GM04504 (cell line): ENCODE measurements at places on chromosomes 7 and 10.

- no peak for DNase-seq
Observed at GRCh38 chr10:7667262-7668141, 736 bp upstream of the ITIH5 start.

GRCh38 chr10:93552780-93553179, 13.7 kb upstream of the FFAR4 start:
- DNase-seq, result no peak

DNA sequence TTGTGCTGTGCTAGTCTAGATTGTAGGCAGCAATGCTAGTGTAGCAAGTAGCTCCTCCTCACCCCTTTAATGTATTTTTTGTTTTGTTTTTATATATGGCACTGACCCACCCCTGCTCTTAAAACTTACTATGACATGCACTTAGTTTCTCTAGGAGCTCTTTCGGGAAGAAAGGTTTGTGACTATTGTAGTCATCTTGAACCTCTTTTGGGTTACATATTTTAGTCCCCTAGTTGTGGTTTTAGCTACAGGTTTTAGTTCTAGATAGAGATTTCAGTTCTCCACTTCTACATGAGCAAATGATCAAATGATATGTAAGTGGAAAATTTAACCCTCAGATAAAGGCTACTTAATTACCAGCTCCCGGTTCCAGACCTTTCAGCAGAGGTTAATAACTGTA, 14.9 kb downstream of the MINPP1 start:
- no peak for DNase-seq

DNA sequence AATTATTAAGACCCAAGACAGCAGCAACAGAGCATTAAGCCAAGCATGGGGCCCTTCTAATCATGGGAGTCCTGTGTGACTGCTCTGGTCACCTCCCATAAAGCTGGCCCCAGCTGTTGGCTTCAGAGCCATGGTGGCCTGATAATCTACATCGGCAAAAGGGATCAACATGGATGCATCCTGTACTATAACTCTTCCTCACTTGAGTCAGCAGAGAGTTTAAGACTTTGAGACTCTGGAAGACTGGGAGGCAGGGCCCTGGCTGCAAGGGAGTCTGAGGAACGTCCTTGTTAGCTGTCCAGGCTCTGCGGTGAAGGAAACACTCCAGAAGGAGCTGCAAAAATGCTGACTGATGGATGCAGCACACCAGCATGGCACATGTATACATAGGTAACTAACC, 95.0 kb upstream of the KIAA1217 start:
- DNase-seq, result no peak

GRCh38 chr10:6170638-6171037, 32.1 kb upstream of the PFKFB3 start:
- DNase-seq, result no peak

DNA sequence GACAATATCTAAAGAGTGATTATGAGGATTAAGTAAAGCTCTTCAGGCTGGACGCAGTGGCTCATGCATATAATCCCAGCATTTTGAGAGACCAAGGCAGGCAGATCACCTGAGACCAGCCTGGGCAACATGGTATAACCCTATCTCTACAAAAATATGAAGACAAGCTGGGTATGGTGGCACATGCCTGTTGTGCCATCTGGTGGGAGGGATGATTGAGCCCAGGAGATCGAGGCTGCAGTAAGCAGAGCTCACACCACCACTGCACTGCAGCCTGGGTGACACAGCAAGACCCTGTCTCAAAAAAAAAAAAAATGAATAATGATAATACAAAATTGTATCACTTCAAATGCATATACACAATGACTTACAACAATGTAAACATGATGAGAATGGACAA, 195.6 kb upstream of the AUTS2 start:
- DNase-seq, result no peak

DNA sequence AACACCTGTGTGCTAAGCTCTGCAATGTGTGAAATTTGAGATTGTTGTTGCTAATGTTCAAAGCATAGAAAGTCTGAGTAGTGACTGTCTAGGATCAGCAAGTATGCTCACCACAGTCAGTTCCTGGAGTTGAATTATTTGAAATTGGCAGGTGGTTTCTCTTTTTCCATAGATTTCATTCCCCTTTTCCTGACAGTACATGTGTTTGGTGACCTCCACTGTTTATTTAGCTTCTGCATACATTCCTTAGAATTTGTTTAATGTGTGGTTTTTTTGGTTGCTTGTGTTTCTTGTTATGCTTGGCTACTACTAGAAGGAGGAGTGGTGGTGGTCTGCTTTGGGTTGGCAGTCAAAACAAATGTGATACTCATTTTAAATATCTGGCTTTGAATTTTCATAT, 52.3 kb downstream of the FOXP2 start:
- no peak for DNase-seq

GRCh38 chr7:135929249-135929648, 47.9 kb downstream of the MTPN start:
- no peak for DNase-seq

GRCh38 chr7:16078076-16078952, 343.0 kb downstream of the CRPPA start:
- DNase-seq, result no peak

DNA sequence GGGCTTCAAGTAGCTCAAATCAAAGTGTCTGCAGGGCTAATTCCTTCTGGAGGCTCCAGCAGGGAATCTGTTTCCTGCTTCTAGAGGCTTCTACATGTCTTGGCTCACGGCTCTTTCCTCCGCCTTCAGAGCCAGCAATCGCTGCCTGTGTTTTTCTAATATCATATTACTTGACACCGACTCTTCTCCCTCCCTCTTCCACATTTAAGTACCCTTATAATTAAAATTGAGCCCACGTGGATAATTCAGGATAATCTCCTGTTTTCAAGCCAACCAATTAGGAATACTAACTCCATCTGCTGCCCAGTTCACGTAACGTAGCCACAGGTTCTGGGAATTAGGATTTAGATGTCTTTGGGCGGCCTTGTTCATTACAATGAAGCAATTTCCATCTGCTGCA, 372.2 kb downstream of the DPP6 start:
- DNase-seq, result no peak

DNA sequence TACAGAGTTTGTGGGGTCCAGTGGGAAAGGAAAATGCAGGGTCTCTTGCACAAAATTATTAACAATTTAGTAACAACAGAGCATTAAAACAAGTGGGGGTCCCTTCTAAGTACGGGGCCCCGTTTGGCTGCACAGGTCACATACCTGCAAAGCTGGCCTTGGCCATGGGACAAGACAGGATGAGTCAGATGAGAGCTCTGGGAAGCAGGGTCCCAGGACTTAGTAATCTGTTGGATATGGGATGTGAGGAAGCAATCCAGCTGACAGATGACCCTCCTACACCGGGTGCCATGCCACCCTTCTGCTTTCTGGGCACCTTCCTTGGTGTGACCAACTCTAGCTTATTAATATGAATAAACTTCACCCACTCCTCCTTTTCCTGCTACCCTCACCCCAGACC, 3.2 kb upstream of the DUSP5 start:
- no peak for DNase-seq

GRCh38 chr7:93150200-93150835, 2.1 kb upstream of the SAMD9L start:
- DNase-seq, result no peak

DNA sequence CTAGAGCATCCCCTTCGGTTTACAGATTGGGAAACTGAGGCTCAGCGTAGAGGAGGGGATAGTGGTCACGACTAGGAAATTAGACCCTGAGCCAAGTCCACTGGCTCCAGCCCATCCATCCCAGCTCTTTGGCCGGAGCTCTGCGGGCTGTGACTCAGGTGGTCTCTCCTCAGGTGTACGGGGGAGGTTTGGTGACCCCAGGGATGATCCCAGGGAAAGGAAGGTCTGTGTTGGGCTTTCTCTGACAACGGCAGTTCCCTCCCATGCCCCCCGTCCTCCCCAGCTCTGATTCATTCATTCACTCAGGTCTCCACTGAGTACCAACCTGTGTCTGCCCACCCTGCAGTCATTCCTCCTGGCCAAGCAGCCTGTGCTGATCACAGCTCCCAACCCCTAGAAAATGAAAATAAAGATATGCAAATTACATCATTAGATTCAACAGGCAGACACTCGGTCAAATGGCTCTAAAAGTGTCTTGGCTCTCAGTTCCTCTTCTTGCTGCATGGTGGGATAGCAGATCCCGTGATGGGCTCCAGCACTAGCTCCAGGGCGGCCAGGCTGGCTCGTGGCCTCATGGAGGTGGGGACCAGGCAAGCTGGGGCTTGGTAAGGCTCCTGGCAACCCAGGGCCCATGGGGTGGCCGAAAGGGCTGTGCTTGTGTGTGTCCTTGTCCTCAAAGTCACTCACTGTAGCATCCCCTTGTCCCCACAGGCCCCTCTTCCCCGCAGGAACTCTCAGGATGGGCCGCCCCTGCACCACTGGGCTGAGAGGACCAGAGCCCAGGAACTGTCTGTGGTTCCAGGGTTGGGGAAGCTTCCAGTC, 37.8 kb downstream of the CLRN3 start:
- no peak for DNase-seq

- no peak for DNase-seq
Observed at GRCh38 chr10:123912871-123913270, 21.3 kb upstream of the CPXM2 start.

GRCh38 chr7:131197920-131198615, 129.6 kb upstream of the MKLN1 start:
- DNase-seq, result peak; percentile 68

GRCh38 chr7:50676740-50677637, 105.7 kb downstream of the GRB10 start:
- no peak for DNase-seq

DNA sequence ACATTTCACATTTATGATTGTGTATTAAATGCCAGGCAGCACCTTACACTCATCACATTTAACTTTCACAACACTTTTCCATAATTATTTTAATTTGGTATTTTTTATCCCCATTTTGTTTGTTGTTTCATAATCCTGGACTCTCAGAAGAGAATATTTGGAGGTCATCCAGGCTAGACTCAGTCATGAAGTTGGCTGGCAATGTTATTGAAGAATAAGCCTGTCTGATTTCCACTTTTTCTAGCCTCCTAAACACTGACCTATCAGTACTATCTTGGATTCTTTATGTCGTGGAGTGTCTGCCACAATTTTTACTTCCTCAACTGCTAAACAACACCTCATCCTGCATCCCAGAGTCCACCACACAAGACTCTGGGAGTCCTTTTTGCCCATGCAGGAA, 372.3 kb upstream of the NRP1 start:
- peak; percentile 52 for DNase-seq

DNA sequence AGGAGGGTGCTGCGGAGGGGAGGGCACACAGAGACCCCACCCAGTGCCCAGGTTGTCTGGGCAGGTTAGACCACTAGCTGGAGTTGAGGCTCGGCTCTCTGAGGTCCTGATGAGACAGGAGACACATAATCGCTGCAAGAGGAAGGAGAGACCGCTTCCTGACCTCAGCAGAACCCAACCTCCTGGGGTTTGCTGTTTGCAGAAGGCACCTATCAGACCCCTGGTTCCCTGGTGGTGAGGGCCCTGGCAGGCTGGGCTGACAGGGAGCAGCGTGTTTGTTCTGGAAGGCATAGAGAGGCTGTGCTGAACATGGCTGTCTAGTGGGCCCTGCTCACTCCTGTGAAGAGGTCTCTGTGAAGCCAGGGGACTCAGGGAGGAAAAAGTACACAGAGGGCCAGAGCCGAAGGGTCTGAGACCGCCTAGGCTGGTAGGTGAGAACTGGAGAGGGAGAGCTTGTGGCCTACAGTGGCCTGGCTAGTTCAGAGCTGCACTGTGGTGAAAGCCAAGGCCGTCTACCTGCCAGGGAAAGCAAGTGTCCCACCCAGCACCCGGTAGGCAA, 39.4 kb upstream of the NPFFR1 start:
- DNase-seq, result no peak

DNA sequence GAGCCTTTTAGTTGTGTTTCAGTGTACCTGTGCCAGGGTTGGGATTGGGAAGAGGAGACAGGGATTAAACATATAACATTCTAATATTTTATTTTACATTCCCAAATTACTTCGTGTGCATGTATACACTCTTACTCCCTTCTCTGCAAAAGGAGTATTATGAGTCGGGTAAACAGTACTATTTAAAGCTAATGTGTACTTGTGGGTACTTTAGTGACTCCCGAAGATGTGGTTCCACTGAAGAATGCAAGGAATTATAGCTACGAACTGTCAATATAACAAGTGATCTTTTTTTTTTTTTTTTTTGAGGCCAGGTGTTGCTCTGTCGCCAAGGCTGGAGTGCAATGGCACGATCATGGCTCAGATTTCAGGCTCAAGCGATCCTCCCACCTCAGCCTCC, 122.6 kb upstream of the RPA3 start:
- DNase-seq, result no peak

- DNase-seq, result no peak
Observed at GRCh38 chr7:69994886-69995542, 396.7 kb downstream of the AUTS2 start.

GRCh38 chr10:32377458-32378259, 30.7 kb upstream of the EPC1 start:
- DNase-seq, result no peak

- no peak for DNase-seq
Observed at GRCh38 chr10:109912335-109913281, 10.7 kb downstream of the XPNPEP1 start.

DNA sequence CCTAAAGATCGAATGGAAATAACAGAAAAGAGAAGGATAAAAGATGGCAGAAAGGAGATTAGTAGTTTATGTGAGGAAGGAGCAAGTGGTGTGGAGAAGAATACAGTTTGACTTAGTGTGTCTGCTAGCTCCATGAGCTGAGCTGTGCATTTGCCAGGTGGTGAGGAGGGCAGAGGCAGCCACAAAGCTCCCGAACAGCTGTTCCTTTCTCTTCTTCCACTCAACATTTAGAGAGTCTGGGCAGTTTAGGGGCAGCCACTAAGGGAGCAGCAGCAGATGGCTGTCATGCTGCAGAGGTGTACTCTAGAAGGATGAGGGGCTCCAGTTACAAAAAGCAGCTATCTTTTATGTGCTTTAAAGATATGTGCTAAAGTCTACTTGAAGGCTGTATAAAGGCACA, 674.4 kb downstream of the GRM8 start:
- no peak for DNase-seq

DNA sequence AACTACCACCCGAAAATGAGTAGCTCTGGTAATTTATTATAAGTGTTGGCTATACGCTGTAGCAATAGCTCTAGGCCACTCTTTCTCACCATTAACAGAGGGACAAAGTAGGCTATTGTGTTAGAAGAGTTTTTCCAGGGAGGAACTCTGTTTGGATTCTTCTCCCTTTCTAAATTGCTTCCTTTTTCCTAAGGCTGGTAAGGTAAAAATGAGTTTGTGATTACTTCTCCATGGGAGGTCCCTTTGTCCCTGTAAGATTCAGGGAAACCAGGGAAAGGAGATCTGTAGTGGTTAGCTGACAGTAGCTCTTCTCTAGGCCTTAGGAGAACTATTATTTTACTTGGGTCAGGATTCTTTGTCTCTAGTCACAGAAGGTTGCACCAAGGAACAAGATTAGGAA, 23.2 kb upstream of the SEMA3E start:
- DNase-seq, result no peak

DNA sequence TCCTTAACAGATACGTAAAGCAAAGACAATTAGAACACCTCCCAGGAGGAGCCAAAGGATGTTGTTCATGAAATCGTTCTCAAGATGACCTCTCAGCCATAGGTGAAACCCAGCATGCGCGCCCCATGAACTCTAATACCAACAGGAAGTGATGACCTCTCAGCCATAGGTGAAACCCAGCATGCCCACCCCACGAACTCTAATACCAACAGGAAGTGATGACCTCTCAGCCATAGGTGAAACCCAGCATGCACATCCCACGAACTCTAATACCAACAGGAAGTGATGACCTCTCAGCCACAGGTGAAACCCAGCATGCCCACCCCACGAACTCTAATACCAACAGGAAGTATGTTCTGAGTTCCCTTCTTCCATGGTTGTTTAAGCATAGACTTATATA, 205.2 kb upstream of the ADARB2 start:
- DNase-seq, result no peak

GRCh38 chr10:1654247-1654646, 83.1 kb downstream of the ADARB2 start:
- no peak for DNase-seq
